Naive B cell (primary cell): ENCODE measurements at places on chromosomes 7 and 10. TPM values are rescaled to one million over a fixed set of nuclear protein-coding genes. Genes with fewer than 3 reads are reported as not detected.

DNA sequence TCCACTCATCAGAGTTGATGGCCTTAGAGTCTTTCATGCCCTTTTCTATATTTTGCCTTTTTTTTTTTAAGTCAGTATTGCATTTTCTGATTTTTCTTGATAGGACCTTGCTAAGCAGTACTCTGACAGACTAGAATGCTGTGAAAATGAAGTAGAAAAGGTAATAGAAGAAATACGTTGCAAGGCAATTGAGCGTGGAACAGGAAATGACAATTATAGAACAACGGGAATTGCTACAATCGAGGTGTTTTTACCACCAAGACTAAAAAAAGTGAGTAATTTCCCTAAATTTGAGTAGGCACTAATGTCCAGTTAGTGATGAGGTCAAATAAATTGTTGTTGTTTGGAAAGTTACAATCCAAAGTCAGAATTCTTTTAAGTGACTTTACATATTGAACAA is 7.4 kb downstream of the NUB1 start:
- DNase-seq = no peak

AGR2 gene
- polyA plus RNA-seq = not detected

DNA sequence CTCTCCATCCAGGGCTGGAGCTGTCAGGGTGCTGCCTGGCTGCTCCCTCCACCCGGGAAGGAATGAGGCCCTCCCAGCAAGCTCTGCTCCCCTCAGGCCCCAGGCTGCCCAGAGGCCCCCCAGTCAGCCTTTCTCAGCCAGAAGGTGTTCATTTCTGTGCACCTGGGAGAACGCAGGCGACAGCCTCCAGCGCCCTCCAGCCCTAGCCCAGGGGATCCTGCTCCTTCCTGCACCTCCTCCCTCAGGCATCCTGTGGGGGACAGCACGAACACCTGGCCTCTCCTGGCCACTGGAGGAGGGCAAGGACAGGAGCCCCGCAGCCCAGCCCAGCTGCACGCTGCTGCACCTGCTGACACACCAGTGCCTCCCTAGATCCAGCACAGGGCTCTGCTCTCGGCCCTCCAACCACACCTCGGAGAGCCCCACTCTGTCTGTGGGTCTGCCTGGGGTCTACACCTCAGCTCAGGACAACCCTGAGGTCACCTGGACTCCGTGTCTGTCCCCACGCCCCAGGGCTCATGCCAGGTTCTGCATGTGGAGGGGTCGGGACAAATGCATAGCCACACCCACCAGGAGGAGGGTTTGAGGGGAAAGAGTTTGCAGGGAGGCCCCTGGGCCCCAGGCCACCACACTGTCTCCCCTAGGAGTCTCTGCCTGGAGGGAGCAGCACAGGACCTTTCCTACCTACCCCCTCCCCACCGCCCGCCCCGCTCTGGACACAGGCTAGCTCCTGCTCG is 7.4 kb upstream of the PWWP2B start:
- no peak for DNase-seq

- DNase-seq = no peak
Measured at GRCh38 chr10:117541405-117541908, 1.1 kb upstream of the EMX2 start.

ZFAND4 gene
- polyA plus RNA-seq = 18.7 TPM

DNA sequence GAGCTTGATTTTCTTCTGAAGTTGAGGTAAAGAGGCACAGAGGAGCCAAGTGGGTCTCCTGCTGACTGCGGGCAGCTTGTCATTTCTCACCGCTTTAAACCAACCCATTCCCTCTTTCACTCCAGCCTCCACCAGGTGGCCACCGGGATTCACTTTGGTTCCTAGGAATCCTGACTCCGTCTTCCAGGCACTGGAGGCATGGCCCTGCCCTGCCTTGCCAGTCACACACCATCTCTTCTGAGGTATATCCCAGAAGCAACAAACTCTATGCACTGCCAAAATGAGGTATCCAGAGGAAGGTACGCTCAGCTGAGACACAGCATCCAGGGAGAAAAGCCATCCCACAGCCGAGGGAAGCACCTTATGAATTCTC is 280.8 kb downstream of the TNS3 start:
- no peak for DNase-seq

RPEL1 gene
- polyA plus RNA-seq = not detected

METTL2B gene
- 25.4 TPM for polyA plus RNA-seq

DNA sequence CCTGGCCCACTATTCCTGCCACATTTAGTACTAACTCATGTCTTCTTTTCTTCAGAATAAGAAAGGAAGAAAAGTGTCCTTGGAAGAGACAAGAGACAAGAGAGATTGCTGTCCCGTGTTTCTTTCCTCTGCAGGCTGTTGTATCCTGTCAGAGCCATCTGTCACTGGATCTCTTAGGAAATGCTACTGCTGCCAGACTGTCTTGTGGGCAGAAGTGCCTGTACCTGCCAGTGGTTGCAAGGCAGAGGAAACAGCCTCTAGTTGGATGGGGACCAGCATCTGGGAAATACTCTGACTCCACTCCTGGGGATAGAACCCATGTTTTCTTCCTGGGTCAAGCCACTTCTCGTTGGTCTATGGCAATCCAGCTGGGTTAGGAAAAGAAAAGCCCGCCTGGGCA is 16.7 kb upstream of the MAP3K8 start:
- DNase-seq = no peak

GRCh38 chr7:70752794-70753241 is 379.1 kb upstream of the GALNT17 start:
- no peak for DNase-seq

EBLN1 gene
- polyA plus RNA-seq = not detected
